Left ventricle myocardium inferior (tissue), 1 donor: ENCODE measurements at places on chromosomes 16 and 17. TPM values are rescaled to one million over a fixed set of nuclear protein-coding genes. Genes with fewer than 3 reads are reported as not detected.

FBXO39 gene
- not detected for total RNA-seq

CCL3 gene
- not detected for total RNA-seq

CEP295NL gene
- total RNA-seq = 0.55 TPM

KRT36 gene
- total RNA-seq = not detected

HOXB6 gene
- 0.66 TPM for total RNA-seq

GRCh38 chr16:85687651-85688471 is 893 bp downstream of the GINS2 start:
- no peak overlapping the region for H3K27ac ChIP-seq
- peak overlapping the region; percentile 74 for H3K4me3 ChIP-seq
- H3K4me1 ChIP-seq = peaks cover 15% of the 10 kb centered on the region
- no peaks in the 10 kb centered on the region for H3K36me3 ChIP-seq
- H3K27me3 ChIP-seq = peaks cover 6% of the 10 kb centered on the region

DNA sequence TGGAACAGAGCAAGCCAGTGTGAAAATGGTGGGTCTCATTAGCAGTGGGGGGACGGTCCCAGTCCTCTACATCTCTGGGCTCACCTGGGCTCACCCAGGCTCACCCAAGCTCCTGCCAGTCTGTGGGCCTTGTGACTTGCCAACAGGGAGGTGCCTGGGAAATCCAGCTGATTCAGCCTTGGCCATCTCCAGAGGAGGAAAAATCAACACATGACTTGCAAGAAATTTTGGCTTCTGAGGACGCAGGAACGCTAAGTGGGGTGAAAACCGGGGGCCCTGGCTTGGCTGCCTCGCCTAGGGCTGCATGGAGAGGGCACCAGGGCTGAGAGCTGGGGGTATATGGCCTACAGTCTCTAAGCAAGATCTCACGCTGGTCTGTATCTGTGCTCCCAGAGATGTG is 47.7 kb downstream of the VAC14 start:
- peaks cover 50% of the 10 kb centered on the region for H3K4me1 ChIP-seq
- H3K4me3 ChIP-seq = no peak overlapping the region
- no peaks in the 10 kb centered on the region for H3K27me3 ChIP-seq
- no peak for DNase-seq
- H3K27ac ChIP-seq = no peak overlapping the region
- H3K36me3 ChIP-seq = peaks cover 17% of the 10 kb centered on the region

DNA sequence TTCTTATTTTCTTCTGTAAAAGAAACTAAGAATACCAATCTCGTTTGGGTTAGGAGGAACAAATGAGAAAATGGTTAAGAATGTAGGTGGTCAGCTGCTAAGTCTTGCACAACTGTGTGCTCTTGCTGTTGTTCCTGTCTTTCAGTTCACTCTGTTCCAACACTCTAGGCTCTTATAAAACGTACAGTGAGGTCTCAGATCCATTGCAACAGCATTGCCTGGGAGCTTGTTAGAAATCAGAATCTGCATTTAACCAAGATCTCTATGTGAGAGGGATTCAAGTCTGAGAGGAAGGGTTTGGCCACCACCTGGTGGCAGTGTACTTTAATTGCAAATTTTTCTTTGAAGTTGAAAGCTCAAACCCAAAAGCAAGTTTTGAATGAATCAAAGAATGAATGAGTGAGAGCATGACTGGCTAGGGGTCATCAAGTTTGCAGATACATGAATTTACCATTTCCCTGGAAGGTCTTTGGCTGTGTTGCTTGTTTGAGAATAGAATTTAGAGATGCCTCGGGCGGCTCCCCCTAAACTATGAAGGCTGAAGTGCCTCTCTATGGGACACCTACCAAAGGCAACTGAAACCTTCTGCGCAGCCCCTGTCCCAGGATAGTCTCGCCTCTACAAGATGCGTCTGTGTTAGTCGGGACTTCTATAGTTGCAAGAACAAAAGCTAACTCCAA is 2.5 kb downstream of the ALOX15B start:
- peak overlapping the region; percentile 43 for H3K27ac ChIP-seq
- DNase-seq = no peak
- H3K4me3 ChIP-seq = no peak overlapping the region
- H3K27me3 ChIP-seq = peaks cover 63% of the 10 kb centered on the region

GRCh38 chr17:78672871-78673371 is 95.7 kb upstream of the DNAH17 start:
- DNase-seq = no peak
- H3K36me3 ChIP-seq = peaks cover 52% of the 10 kb centered on the region
- no peaks in the 10 kb centered on the region for H3K27me3 ChIP-seq
- H3K27ac ChIP-seq = no peak overlapping the region
- no peak overlapping the region for H3K4me3 ChIP-seq
- H3K4me1 ChIP-seq = peaks cover 14% of the 10 kb centered on the region

- no peak for DNase-seq
- peaks cover 99% of the 10 kb centered on the region for H3K27me3 ChIP-seq
- peak overlapping the region; percentile 92 for H3K27ac ChIP-seq
- H3K4me3 ChIP-seq = peak overlapping the region; percentile 85
- peaks cover 6% of the 10 kb centered on the region for H3K36me3 ChIP-seq
These were observed 6.5 kb downstream of the IRX5 start for GRCh38 chr16:54936979-54937670.

DNA sequence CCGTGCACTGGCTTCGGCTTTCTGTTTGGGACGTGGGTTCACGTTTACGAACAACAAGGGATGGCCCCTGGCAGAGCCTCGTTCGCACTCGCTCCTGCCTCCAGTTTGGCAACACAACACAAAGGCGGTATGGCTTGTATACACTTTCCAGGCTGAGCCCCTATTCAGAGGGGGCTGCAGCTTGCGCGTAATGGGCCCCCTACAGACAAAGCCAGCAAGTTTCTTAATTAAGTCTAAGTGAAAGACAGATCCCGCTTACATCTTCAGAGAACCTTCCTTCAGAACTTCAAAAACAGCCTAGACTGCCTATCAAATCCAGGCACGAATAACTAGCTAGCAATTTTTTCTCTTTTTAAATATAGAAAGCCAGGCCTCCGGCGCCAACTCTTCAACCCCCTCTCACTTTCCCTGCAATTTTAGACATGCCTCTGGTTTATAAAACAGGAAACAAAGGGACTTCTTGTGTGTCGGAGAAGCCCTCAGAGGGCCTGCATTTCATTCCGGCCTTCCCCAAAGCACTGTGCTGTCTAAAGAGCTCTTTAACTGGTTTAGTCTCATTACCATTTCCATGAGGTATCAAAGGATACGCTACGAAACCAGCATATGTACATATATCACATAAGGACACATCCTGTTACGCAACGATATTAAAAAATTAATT is 244.9 kb downstream of the STX8 start:
- peaks cover 5% of the 10 kb centered on the region for H3K36me3 ChIP-seq
- H3K27ac ChIP-seq = no peak overlapping the region
- H3K27me3 ChIP-seq = no peaks in the 10 kb centered on the region
- H3K4me1 ChIP-seq = no peaks in the 10 kb centered on the region
- H3K4me3 ChIP-seq = no peak overlapping the region

DNA sequence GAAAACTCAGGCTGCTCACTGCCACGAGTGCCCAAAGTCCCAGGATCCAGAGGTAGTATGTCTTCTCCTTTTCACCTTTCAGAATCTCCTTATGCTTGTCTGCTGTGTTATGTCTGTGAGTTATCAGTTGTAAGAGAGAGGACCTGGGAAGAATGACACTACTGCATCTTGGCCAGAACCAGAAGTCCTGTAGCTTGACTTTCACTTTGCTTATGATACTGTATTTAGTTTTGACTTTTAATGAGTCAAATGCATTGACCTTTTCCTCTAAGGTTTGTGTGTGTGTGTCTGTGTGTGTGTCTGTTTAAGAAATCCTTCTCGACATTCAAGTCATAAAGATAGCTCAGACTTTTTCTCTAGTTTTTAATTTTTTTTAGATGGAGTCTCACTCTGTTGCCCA is 43.4 kb downstream of the BMERB1 start:
- DNase-seq = no peak
- peaks cover 8% of the 10 kb centered on the region for H3K4me1 ChIP-seq
- no peak overlapping the region for H3K27ac ChIP-seq
- no peaks in the 10 kb centered on the region for H3K36me3 ChIP-seq
